NCI-H774 (cell line): ENCODE measurements at places on chromosomes 12 and 14.

DNA sequence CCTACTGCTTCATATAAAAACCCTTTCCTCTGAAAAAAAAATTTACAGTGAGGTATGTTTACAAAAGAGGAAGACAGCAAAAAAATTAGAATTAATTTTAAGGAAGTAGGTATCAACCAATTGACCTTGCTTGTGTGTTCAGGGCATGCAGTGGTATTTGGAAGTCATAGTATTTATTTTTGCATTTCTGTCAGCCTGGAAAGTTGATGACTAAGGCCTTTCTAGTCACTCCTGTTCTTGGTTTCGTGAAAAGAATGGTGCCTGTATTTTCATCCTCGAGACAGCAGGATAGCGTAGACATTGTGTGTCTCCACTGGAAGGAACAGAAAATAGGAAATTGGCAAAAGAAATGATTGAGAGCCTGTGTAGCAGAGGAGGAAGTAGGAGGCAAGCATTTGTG, 24.5 kb downstream of the SLC16A7 start:
- no peak for DNase-seq

- DNase-seq, result no peak
These were observed 65.1 kb upstream of the ST8SIA1 start for GRCh38 chr12:22399464-22400180.

DNA sequence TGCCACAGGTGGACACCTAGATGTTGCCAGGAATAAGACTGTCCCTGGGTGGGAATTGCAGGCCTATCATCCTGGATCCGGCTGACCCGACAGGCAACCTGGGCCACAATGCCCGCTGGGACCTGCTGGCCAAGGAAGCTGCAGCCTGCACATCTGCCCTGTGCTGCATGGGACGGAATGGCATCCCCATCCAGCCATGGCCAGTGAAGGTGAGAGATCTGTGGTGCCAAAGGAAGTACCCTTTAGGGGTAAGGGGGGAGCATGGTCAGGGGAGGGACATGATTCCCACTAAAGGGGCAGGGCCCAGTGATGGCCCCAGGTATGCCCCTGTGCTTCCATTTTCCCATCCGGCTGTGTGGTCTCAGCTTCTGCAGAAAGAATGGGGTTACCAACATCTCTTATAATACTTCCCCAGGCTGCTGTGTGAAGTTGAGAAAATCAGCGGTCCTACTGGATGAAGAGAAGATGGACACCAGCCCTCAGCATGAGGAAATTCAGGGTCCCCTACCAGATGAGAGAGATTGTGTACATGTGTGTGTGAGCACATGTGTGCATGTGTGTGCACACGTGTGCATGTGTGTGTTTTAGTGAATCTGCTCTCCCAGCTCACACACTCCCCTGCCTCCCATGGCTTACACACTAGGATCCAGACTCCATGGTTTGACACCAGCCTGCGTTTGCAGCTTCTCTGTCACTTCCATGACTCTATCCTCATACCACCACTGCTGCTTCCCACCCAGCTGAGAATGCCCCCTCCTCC, 8.6 kb upstream of the OAS2 start:
- no peak for DNase-seq

DNA sequence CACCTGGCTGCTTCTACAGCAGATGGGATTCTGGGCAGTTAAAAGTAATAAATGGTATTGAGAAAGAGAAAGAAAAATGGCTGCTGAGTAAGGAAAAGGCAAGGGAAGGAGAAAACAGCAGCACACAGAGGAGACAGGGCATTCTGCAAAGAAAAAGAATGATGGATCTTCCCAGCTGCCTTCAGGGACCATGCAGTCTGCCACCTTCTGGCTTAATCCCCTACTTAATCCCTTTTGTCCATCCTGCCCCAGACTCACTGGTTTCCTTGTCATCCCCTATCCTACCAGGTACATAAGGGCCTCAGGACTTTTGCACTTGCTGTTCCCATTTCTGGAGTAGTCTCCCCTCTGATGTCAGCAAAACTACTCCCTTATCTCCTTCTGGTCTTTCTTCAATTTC, 107.6 kb downstream of the GAS2L3 start:
- no peak for DNase-seq

- DNase-seq, result no peak
These were observed 138.0 kb downstream of the AACS start for GRCh38 chr12:125203145-125203765.

GRCh38 chr12:15534874-15535273, 212.6 kb downstream of the PTPRO start:
- DNase-seq, result no peak

GRCh38 chr12:70355972-70356371, 10.1 kb upstream of the KCNMB4 start:
- no peak for DNase-seq

GRCh38 chr12:41850046-41850445, 294.6 kb downstream of the GXYLT1 start:
- DNase-seq, result no peak

- no peak for DNase-seq
These were observed 10.3 kb downstream of the LYSET start for GRCh38 chr14:93195316-93195999.

GRCh38 chr12:123265851-123266678, 5.6 kb downstream of the CDK2AP1 start:
- no peak for DNase-seq

DNA sequence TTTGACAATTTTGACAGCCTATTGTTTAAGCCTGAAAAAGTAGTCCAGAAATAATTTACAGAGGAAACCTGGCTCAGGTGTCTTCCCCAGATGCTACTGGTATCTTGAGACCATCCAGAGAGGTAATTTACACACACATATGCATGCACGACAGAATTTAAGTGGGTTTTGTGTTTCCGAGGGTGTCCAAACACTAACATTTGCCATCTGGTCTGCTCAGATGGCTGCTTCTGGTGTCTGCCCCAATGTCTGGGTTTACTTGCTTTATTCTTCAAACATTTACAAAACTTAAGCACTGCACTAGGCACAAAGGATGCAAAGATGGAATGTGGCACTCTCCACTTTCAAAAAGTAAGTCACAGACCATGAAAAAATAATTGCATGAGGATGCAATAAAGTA, 226.6 kb upstream of the EGLN3 start:
- no peak for DNase-seq

- DNase-seq, result no peak
These were observed 62.3 kb downstream of the R3HDM2 start for GRCh38 chr12:57368349-57369095.

GRCh38 chr12:22986997-22987396, 362.0 kb downstream of the ETNK1 start:
- DNase-seq, result no peak
